Spinal cord (tissue), 10 donors: ENCODE measurements at places on chromosomes 13 and 19. TPM values are rescaled to one million over a fixed set of nuclear protein-coding genes. Genes with fewer than 3 reads are reported as not detected.
A peak's percentile ranks its signal among the peaks of the same experiment; 100 is the strongest.

ENOX1 gene
- 17.9 TPM for total RNA-seq

DNA sequence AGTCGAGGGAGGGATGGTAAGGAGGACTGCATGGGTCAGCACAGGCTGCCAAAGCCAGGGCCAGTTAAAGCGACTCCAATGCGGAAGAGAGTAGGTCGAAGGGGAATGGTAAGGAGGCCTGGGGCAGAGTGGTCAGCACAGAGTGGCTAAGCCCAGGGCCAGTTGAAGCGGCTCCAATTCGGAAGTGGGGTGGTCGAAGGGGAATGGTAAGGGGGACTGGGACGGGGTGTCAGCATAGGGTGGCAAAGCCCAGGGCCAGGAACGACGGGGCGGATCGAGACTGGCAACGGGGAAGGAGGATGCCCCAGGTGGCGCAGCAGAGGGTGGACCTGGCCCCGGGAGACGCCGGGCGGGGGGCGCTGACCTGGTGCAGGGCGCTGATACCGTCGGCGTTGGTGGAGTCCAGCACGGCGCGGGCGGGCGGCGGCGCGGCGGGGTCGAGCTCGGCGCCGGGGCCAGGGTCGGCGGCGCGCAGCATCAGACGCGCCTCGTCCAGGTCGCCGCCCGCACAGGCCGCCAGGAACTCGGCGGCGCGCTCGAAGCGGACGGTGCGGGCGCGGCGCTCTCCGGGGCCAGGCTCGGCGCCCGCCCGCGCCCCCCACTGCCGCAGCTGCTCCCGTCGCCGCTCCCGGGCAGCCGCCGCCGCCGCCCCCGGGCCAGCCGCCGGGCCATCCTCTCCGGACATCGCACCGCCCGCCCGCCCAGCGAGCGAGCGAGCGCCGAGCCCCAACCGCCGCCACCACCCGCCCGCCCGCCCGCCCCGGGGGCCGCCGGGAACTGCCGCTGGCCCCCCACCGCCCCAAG is at the start of gene PPP1R12C:
Gene PPP1R12C, minus strand, starts transcription at position 779 of the 804 bp plus-strand sequence. Its CDS starts 94 bp downstream, at position 685.
- peak; percentile 8 for DNase-seq

- DNase-seq = peak; percentile 27
Measured at GRCh38 chr19:48804496-48804895, 6.3 kb downstream of the BCAT2 start.

- DNase-seq = no peak
Measured at GRCh38 chr13:95601216-95601615, 43.3 kb downstream of the DZIP1 start.

GRCh38 chr13:96200810-96201209 is 110.9 kb downstream of the HS6ST3 start:
- DNase-seq = no peak

METTL21C gene
- total RNA-seq = 0.39 TPM

SHFL gene
- total RNA-seq = 13.1 TPM

- DNase-seq = no peak
Measured at GRCh38 chr13:30848332-30849027, 57.6 kb upstream of the MEDAG start.

DNA sequence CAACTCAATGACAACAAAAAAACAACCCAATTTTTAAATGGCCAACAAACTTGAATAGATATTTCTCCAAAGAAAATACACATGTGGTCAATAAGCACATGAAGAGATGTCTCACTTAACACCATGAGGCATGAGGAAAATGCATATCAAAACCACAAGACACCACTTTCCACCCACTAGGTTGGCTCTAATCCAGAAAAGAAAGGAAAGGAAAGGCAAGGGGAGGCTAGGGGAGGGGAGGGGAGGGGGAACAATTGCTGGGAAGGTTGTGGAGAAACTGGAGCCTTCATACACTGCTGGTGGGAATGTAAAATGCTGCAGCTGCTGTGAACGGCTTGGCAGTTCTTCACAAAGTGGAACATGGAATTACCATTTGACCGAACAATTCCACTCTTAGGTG is 854.3 kb downstream of the UQCRFS1 start:
- DNase-seq = no peak

MUC16 gene
- under 0.01 TPM for total RNA-seq

DNA sequence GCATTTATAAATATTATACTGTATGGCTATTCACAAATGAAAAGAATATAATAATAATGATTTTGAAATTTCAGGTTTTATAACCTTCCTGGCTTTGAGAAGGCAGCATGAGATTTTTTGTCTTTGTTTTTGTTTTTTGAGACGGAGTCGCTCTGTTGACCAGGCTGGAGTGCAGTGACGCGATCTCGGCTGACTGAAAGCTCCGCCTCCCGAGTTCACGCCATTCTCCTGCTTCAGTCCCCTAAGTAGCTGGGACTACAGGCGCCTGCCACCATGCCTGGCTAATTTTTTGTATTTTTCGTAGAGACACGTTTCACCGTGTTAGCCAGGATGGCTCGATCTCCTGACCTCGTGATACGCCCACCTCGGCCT is 64.1 kb downstream of the ZNF429 start:
- no peak for DNase-seq

- peak; percentile 67 for DNase-seq
Measured at GRCh38 chr19:8209462-8210378, 550 bp downstream of the CERS4 start.

- DNase-seq = no peak
Measured at GRCh38 chr19:4816950-4817278, 14.6 kb downstream of the TICAM1 start.

DNAAF3 gene
- 2.2 TPM for total RNA-seq

DNA sequence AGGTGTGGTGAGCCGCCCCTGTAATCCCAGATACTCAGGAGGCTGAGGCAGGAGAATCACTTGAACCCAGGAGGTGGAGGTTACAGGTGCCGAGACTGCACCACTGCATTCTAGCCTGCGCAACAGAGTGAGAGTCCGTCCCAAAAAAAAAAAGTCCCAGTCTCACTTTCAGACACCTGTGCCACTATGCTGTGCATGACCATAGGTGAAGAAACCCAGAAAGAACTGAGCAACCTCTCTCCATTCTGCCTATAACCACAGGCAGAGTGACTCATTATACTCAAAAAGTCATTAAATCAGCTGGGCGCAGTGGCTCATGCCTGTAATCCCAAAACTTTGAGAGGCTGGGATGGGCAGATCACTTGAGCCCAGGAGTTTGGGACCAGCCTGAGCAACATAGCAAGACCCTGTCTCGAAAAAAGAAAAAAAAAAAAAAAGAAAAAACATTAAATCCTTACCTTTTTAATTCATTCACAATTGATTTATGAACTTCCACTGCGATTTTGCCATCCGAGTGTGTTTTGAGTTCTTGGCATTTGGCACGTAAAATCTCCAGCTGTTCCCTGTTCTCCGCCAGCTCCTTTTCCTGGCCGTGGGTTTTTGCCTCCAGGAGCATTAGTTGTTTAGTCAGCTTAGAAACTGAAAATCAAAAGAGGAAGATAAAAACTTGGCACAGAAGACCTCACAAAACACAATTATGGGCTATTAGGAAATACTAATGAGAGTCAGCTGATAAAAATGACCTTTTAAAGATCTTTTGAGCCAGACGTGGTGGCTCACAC is 45.5 kb upstream of the SLC7A9 start:
- DNase-seq = no peak

GRCh38 chr19:46461537-46461936 is 9.8 kb downstream of the PNMA8A start:
- no peak for DNase-seq

LYL1 gene
- total RNA-seq = 8.8 TPM

- peak; percentile 90 for DNase-seq
Measured at GRCh38 chr13:45748941-45749759, 47.0 kb downstream of the CBY2 start.

- DNase-seq = no peak
Measured at GRCh38 chr19:41930926-41931592, 2.8 kb upstream of the ERFL start.

DNA sequence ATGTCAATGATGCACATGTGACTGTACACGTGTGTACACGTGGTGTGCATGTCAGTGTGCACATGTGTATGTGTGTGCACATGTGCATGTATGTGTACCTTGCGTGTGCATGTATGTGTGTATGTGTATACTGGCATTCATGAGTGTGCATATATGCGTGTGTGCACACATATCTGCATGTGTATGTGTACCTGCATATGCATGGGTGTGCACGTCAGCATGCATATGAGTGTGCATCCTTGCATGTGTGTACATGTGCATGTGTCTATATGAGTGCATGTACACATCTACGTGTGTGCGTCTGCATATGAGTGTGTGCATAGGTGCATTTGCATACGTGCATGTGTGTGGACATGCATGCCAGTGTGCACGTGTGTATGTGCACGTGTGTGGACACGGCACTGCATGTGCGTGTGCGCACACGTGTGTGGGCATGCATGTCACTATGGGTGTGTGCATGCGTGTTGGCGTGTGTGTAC is 48.5 kb downstream of the GADD45B start:
- DNase-seq = no peak

- DNase-seq = no peak
Measured at GRCh38 chr13:108851660-108852059, 222.2 kb downstream of the MYO16 start.
